Testis (tissue), 5 donors: ENCODE measurements at places on chromosomes 4 and X.

- H3K4me3 ChIP-seq, result no peak overlapping the region
- peaks cover 28% of the 10 kb centered on the region for H3K4me1 ChIP-seq
- no peaks in the 10 kb centered on the region for H3K36me3 ChIP-seq
- DNase-seq, result no peak
Observed at GRCh38 chr4:113449410-113449974, 312.0 kb downstream of the CAMK2D start.

- H3K27me3 ChIP-seq, result no peaks in the 10 kb centered on the region
- H3K4me3 ChIP-seq, result no peak overlapping the region
- DNase-seq, result no peak
- H3K4me1 ChIP-seq, result no peaks in the 10 kb centered on the region
- H3K27ac ChIP-seq, result no peak overlapping the region
Observed at GRCh38 chr4:78863254-78863869, 75.9 kb downstream of the PAQR3 start.

GRCh38 chrX:153469811-153470410, 465 bp downstream of the HAUS7 start:
- peaks cover 5% of the 10 kb centered on the region for H3K4me1 ChIP-seq
- no peak overlapping the region for H3K27ac ChIP-seq
- no peaks in the 10 kb centered on the region for H3K27me3 ChIP-seq
- H3K36me3 ChIP-seq, result no peaks in the 10 kb centered on the region
- peak overlapping the region; percentile 55 for H3K4me3 ChIP-seq
- DNase-seq, result peak; percentile 22

- no peaks in the 10 kb centered on the region for H3K27me3 ChIP-seq
- H3K36me3 ChIP-seq, result no peaks in the 10 kb centered on the region
- peaks cover 15% of the 10 kb centered on the region for H3K4me1 ChIP-seq
- DNase-seq, result no peak
Observed at GRCh38 chr4:98508248-98508647, 150.2 kb downstream of the TSPAN5 start.

DNA sequence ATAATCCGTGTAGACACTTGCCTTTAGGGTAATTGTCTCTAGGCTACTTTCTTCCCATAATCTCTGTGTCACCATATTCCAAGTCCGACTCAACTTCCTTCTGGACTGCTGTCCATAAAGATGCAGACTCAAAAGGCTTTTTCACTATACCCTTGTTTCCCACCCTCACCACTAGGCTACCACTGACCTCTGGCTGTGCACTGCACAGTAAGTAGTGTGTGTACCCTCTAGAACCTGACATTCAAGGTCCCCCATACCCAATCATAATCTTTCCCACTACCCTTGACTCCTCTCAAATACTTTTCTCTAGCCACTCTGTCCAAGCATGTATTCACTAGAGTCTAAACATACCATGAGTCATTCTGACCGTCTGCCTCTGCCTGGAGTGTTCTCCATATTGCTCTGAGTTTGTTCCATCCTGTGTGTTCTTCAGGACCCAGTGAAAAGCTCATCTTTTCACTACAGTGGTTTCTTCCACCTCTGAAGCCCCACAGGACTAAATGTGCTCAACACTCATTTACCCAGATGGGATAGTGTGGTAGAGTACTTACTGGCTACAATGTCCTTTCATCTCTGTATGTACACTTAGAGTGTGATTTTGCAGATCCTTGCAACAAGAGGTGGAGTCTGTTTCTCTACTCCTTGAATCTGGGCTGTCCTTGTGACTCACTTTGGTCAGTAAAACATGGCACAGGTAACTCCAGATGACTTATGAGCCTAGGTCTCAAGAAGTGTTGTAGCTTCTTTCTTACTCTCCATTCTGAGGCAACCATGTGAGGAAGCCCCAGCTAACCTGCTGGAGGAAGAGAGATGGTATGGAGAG, 17.4 kb downstream of the JADE3 start:
- H3K4me3 ChIP-seq, result no peak overlapping the region
- no peak for DNase-seq
- no peak overlapping the region for H3K27ac ChIP-seq
- no peaks in the 10 kb centered on the region for H3K36me3 ChIP-seq
- no peaks in the 10 kb centered on the region for H3K4me1 ChIP-seq
- H3K27me3 ChIP-seq, result no peaks in the 10 kb centered on the region

DNA sequence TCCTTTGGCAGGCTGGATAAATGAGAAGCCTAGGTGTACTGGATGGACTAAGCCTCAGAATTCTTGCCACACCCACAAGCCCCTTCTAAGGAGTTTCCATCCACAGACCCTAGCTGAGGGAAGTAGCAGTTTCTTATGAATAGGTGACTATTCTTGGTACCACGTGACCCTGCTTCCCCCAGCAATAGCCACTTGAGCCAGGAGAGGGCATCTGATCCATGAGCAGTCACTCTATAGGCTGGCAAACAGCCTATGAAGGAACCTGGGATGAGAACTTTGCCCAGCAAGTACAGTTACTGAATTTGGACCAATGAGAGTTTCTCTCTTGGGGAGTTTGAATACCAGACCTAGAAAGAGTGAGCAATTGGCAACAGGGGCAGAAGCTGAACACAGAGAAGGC, 84.0 kb downstream of the RTL9 start:
- H3K27ac ChIP-seq, result no peak overlapping the region
- H3K36me3 ChIP-seq, result no peaks in the 10 kb centered on the region
- H3K4me1 ChIP-seq, result no peaks in the 10 kb centered on the region
- H3K27me3 ChIP-seq, result no peaks in the 10 kb centered on the region
- H3K4me3 ChIP-seq, result no peak overlapping the region
- peak; percentile 32 for DNase-seq

DNA sequence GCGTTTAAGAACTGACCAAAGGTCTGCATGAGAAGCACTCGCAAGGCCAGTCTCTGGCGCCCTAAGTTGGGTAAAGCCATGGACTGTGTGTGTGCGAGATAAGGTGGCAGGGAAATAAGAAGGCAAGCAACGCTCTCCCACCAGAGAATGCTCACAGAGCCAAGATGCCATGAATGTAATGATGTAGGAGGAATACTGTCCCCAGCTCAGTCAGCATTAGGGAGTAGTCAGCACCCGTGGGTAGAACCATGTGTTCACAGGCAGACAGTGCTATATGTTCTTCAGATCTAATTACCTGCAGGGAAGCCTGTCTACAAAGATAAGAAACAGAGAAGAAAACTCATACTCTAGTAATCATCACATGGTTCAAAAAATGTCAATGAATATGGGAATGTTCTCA, 68.8 kb downstream of the SEC24D start:
- DNase-seq, result no peak
- peaks cover 51% of the 10 kb centered on the region for H3K4me1 ChIP-seq
- H3K27ac ChIP-seq, result peak overlapping the region; percentile 66
- H3K4me3 ChIP-seq, result no peak overlapping the region
- H3K27me3 ChIP-seq, result no peaks in the 10 kb centered on the region

- H3K4me3 ChIP-seq, result no peak overlapping the region
- no peaks in the 10 kb centered on the region for H3K36me3 ChIP-seq
- no peaks in the 10 kb centered on the region for H3K4me1 ChIP-seq
- H3K27ac ChIP-seq, result no peak overlapping the region
- DNase-seq, result no peak
- no peaks in the 10 kb centered on the region for H3K27me3 ChIP-seq
Observed at GRCh38 chr4:175435381-175435783, 376.7 kb downstream of the GPM6A start.
